Pancreas (tissue), 10 donors: ENCODE measurements at places on chromosomes 12 and 14. TPM values are rescaled to one million over a fixed set of nuclear protein-coding genes. Genes with fewer than 3 reads are reported as not detected.

DNA sequence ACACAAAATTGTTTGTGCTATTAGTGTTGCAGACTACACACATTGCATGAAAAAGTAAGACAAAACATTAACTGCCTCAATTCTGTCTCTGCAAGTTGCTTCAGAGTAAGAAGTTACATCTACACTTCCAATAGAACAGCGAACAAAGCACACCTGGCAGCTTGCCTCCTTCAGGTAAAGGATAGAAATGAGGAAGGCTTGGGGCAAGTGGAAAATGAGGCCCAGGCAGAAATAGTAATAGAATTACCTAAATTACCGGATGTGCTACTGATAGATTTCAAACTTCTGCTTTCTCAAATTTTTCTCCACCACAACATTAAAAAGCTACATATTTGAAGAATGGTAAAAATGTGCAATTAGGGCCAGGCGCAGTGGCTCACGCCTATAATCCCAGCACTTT, 37.7 kb downstream of the CCDC175 start:
- H3K36me3 ChIP-seq, result no peaks in the 10 kb centered on the region
- H3K27ac ChIP-seq, result no peak overlapping the region
- DNase-seq, result no peak

PGF gene
- 4.7 TPM for total RNA-seq

KICS2 gene
- 5.7 TPM for total RNA-seq

- no peaks in the 10 kb centered on the region for H3K4me1 ChIP-seq
- DNase-seq, result no peak
- no peak overlapping the region for H3K27ac ChIP-seq
Measured at GRCh38 chr14:94341656-94342333, 18.7 kb upstream of the SERPINA6 start.

DNA sequence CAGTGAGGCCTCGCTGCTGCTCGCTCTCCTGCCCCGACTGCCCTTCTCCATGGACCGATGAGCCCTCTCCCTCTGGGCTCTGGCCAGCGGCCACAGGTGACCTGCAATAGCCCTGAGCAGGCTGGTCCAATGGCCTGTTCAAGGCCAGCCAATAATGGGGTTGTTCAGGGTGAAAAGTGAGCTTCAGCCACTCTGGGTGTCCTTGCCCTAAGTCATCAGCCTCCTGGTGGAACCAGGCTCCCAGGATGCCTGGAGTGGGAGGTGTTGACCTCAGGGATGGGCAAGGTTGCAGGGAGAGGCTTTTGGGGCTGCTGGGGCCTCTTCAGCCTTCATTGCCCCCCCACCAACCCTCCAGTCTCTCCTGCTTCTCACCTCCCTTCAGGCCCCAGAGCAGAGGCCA, 79.7 kb downstream of the RFLNA start:
- no peak overlapping the region for H3K27ac ChIP-seq
- no peak overlapping the region for H3K4me3 ChIP-seq
- peaks cover 60% of the 10 kb centered on the region for H3K36me3 ChIP-seq
- no peak for DNase-seq
- H3K27me3 ChIP-seq, result no peaks in the 10 kb centered on the region

MIP gene
- total RNA-seq, result not detected

GRCh38 chr12:129489100-129489676, 414.6 kb downstream of the TMEM132D start:
- no peaks in the 10 kb centered on the region for H3K36me3 ChIP-seq
- no peaks in the 10 kb centered on the region for H3K27me3 ChIP-seq
- H3K4me3 ChIP-seq, result no peak overlapping the region

DNA sequence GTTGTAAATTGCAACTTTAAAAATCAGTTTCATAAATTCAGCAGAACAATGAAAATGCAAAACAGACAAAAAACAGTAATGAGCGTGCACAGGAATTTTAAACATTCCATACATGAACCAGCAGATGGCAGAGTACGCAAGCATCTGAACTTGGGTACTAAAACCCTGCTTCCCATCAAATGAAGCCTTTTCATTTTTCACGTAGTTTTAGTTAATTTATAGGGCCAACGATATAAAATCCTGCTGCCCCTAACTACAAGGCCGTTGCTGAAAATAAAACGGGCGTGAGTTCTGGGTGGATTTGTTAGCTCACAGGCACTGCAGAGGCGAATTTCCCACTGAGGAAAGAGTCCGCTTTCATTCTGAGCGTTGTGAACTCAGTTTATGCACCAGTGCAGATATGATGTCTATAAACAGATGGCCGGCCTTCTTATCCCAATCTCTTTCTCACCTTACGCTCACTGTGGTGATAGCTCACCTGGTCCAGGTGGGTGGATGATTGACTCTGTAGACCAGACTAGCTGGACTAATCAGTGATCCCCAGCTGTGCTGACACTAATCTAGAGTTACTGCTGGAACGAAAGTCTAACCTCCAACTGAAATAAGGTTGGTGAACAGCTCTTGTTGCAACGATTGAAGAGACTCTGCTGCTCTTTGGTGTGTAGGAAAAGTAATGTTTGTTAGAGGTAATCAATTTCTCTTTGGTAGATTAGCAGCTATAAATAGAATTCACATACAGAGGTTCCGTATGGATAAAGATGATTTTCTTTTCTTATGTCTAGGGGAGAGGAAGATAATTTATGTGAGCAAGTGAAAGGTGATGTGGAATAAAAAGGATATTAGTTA, 89.2 kb downstream of the PDZRN4 start:
- H3K36me3 ChIP-seq, result no peaks in the 10 kb centered on the region
- no peaks in the 10 kb centered on the region for H3K27me3 ChIP-seq
- no peaks in the 10 kb centered on the region for H3K4me1 ChIP-seq
- H3K27ac ChIP-seq, result no peak overlapping the region
- peak; percentile 8 for DNase-seq
- H3K4me3 ChIP-seq, result no peak overlapping the region

- peaks cover 5% of the 10 kb centered on the region for H3K4me1 ChIP-seq
- no peak for DNase-seq
Measured at GRCh38 chr14:21066882-21067502, 3.1 kb upstream of the ARHGEF40 start.

DNA sequence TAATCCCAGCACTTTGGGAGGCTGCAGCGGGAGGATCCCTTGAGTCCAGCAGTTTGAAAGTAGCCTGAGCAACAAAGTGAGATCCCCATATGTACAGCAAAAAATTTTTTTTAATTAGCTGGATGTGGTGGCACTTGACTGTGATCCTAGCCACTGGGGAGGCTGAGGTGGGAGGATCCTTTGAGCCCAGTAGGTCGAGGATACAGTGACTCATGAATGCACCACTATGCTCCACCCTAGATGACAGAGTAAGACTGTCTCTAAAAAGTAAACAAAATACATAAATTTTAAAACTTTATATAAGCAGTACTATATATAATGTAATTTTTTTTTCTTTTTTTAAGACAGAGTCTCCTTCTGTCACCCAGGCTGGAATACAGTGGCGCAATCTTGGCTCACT, 115.4 kb downstream of the ESR2 start:
- no peak overlapping the region for H3K27ac ChIP-seq
- peaks cover 19% of the 10 kb centered on the region for H3K36me3 ChIP-seq
- no peaks in the 10 kb centered on the region for H3K4me1 ChIP-seq
- H3K4me3 ChIP-seq, result no peak overlapping the region
- no peaks in the 10 kb centered on the region for H3K27me3 ChIP-seq

GNB3 gene
- total RNA-seq, result 1.3 TPM

DNA sequence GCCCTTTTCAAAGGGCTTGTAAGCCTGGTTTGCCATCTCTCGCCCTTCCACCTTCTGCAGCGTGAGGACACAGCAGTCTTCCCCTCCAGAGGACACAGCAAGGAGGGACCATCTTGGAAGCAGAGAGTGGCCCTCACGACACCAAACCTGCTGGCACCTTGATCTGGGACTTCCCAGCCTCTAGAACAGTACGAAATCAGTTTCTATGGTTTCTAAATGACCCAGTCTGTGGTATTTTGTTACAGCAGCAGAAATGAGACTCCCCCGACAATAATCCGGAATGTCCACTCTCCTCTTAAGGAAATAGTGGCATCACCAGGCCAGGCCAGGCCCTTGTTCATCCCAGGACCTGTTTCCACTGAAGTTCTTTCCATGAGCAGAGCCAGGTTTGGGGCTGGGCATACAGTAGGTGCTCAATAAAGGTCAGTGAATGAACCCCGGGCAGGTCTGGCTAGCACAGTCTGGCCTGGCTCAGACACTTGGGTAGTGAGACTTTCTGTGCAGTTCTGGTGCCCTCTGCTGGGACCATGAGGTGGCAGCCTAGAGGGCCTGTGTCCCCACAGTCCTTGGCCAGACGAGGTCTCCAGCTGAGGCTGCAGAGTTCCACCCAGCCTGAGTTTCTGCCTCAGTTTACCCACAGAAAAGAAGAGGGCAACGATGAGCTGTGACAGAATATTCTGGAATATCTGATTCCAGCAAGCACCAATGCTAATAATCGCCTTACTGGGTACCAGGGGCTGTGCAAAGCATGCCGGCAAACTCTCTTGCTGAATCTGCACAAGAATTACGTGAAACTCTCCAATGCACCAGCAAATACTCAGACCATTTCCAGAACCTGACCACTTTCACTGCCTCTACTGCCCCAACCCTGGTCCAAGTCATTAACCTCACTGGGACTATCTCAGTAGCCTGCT, 14.0 kb downstream of the ABCB9 start:
- H3K4me3 ChIP-seq, result no peak overlapping the region
- H3K27me3 ChIP-seq, result no peaks in the 10 kb centered on the region
- H3K4me1 ChIP-seq, result no peaks in the 10 kb centered on the region
- no peak overlapping the region for H3K27ac ChIP-seq

DNA sequence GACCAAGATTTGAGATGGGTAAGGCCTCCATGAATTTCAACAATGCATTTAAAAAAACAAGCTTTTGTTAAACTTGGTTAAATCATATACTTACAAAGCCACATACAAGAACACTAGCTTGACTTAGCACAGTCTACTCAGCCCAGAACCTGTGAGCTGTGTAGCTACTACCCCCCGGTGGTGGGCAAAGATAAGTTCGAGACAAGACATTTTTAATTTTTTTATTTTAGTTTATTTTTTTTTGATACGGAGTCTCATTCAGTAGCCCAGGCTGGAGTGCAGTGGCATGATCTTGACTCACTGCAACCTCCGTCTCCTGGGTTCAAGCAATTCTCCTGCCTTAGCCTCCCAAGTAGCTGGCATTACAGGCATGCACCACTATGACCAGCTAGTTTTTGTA, 3.7 kb upstream of the NECAP1 start:
- no peak overlapping the region for H3K27ac ChIP-seq
- no peaks in the 10 kb centered on the region for H3K36me3 ChIP-seq
- H3K27me3 ChIP-seq, result no peaks in the 10 kb centered on the region
- DNase-seq, result no peak

DNA sequence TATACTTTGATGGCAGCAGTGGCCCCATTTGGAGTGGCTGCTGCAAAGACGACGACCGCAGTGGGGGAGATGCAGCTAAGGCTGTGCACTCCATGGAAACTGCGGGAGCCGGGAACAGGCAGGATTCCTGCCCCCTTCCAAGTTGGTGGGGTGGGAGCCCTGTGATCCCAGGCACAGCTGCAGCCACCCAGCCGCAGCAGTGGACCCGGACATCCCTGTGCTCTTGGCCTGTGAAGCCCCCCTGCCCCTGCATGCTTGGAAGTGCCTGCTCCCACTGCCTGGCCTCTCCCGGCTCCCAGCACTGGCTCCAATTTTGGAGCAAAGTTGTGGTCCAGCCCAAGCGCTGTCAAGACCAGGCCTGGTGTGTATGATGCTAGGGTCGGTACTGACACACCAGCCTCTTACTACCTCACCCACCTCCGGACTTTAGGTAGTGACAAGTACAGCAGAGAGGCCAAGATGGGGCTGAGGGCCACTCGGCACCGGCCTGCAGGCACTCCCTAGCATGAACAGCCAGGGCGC, 502.8 kb upstream of the RPL10L start:
- H3K27me3 ChIP-seq, result no peaks in the 10 kb centered on the region
- no peak for DNase-seq
- H3K4me3 ChIP-seq, result no peak overlapping the region
- no peak overlapping the region for H3K27ac ChIP-seq
- no peaks in the 10 kb centered on the region for H3K4me1 ChIP-seq

KITLG gene
- total RNA-seq, result 3.0 TPM

DNA sequence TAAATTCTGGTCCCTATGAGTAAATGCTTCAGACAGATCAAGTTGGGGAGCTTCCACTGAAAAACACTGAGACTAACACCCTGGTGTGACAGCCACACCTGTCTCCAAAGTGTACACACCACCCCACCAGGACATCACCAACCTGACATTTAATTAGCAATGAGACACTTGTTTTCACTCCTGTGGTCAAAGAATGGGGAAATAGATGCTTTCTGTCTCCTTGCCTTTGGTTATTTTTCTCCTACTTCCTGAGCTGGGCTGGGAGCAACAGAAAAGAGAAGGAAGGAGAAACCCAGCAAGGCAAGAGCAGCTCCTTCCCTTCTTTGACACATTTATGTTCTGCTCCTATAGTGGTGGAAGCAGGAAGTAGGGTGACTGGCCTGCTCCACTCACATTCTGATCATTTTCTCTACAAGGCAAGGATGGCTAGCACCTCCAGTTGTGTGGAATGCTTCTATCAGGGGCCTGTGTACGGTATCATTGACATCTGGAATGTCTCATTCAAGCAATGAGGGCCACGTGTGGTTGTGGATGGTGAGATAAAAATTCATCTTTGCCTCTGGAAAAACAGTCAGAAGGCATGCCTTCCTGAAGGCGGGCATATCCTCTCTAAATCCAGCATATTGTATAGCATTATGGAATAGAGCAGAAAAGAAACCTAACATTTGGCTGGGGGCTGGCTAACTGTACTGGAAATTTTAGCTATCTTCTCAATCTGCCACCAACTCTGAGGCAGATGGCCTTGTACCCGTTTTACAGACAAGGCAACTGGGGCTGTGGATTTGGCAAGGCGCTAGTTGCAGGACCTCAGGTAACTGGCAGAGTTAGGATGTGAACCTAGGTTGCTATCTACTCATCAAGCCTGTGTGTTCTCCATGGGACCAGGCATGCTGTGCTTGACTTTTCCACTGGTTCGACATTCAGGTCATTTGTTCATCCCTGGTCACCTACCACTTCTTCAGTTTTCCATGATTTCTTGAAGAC, 24.8 kb upstream of the LGALS3 start:
- H3K4me1 ChIP-seq, result peaks cover 10% of the 10 kb centered on the region
- DNase-seq, result no peak
- peak overlapping the region; percentile 66 for H3K27ac ChIP-seq
- H3K36me3 ChIP-seq, result no peaks in the 10 kb centered on the region

DNA sequence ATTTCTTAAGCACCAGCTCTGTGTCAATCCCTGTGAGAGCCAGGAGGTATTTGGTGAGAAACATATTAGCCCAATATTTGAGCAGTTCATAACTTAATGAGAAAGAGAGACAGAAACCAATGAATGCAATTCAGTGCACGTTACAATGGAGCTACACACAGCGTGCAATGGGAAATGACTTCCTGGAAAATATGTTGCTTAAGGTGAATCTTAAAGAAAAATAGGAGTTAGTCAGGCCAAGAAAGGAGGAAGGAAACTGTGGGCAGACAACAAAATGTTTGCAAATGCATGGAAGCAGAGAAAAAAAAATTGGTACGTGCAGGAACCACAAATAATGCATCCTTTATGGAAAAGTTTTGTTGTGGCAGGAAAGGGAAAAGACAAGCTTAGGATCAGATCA, 481.7 kb downstream of the BCAT1 start:
- H3K4me1 ChIP-seq, result no peaks in the 10 kb centered on the region
- H3K36me3 ChIP-seq, result no peaks in the 10 kb centered on the region
- no peak overlapping the region for H3K27ac ChIP-seq
- no peak overlapping the region for H3K4me3 ChIP-seq
